Smooth muscle cell of the pulmonary artery (primary cell): ENCODE measurements at places on chromosomes 6 and 20. TPM values are rescaled to one million over a fixed set of nuclear protein-coding genes. Genes with fewer than 3 reads are reported as not detected.

The KCNK5 gene
- 0.03 and 0.07 TPM in 2 replicates for total RNA-seq

The GFRAL gene
- total RNA-seq: not detected in 2 replicates

The RGS17 gene
- 13.9 and 30.3 TPM in 2 replicates for total RNA-seq

The SALL4 gene
- total RNA-seq: 0.07 and 0.13 TPM in 2 replicates

The ID4 gene
- 6.1 and 19.0 TPM in 2 replicates for total RNA-seq

The FBXO5 gene
- total RNA-seq: 2.9 and 5.8 TPM in 2 replicates

The GCNT2 gene
- total RNA-seq: 2.0 and 11.5 TPM in 2 replicates

The ELOVL4 gene
- 5.4 and 7.0 TPM in 2 replicates for total RNA-seq

The CST2 gene
- total RNA-seq: 2.4 and 17.5 TPM in 2 replicates

The DEFB132 gene
- total RNA-seq: not detected in 2 replicates

The PRR3 gene
- 4.8 and 5.7 TPM in 2 replicates for total RNA-seq

The WFDC2 gene
- total RNA-seq: not detected in 2 replicates

The FRMD1 gene
- not detected in 2 replicates for total RNA-seq

The OVOL2 gene
- not detected in 2 replicates for total RNA-seq

The CPXM1 gene
- total RNA-seq: 0.33 TPM in 1 of 2 replicates, not detected in the other

The SLC2A10 gene
- 52.4 and 61.1 TPM in 2 replicates for total RNA-seq

The DYNLT2 gene
- total RNA-seq: 0.39 and 0.43 TPM in 2 replicates

The STMND1 gene
- not detected in 2 replicates for total RNA-seq

The CCDC28A gene
- total RNA-seq: 8.1 and 10.9 TPM in 2 replicates

The SLC4A11 gene
- 0.20 and 1.2 TPM in 2 replicates for total RNA-seq

The CLDN20 gene
- not detected in 2 replicates for total RNA-seq

The KHDC1L gene
- not detected in 2 replicates for total RNA-seq

The C6orf58 gene
- not detected in 2 replicates for total RNA-seq

The SLC17A3 gene
- not detected in 2 replicates for total RNA-seq

The PNPLA1 gene
- total RNA-seq: 0.03 and 0.07 TPM in 2 replicates

The BNIP5 gene
- total RNA-seq: not detected in 2 replicates

The NKAPL gene
- 0.96 and 1.7 TPM in 2 replicates for total RNA-seq

The GRIK2 gene
- total RNA-seq: 0.89 and 2.6 TPM in 2 replicates

The ENPP1 gene
- 4.8 and 37.4 TPM in 2 replicates for total RNA-seq

The FKBP1C gene
- total RNA-seq: 0.20 and 2.9 TPM in 2 replicates

The MTO1 gene
- total RNA-seq: 31.1 and 34.3 TPM in 2 replicates

The PXDC1 gene
- 44.0 and 61.8 TPM in 2 replicates for total RNA-seq

The NR2E1 gene
- not detected in 2 replicates for total RNA-seq

The C6orf163 gene
- total RNA-seq: 1.2 and 1.7 TPM in 2 replicates

The MATN4 gene
- total RNA-seq: 0.03 TPM in 1 of 2 replicates, not detected in the other

The FAM217A gene
- total RNA-seq: not detected in 2 replicates

The LRRN4 gene
- total RNA-seq: 0.07 TPM in 1 of 2 replicates, not detected in the other

The DOK5 gene
- 31.3 and 55.3 TPM in 2 replicates for total RNA-seq
